H9 (cell line): ENCODE measurements at places on chromosomes 1 and 21.

DNA sequence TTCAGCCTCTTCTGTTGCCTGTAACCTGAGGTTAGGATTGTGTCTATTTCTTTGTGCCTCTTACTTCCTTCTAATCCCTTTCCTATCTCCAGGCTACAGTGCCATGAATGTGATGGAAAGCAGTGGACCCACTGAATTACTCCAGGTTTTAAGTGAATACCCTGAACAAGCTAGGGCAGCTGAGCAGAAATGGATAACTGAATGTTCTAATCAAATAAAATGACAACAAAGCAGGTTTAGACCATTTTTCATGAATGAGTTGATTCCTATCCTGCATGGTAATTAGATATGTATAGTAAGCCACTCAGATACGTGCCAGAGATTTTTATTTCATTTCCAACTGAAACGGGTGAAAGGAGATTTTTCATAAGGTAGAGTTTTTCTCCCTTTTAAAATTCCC lies 127.5 kb upstream of the ZP4 start:
- DNase-seq, result no peak

GRCh38 chr1:199522338-199522737 lies 505.2 kb upstream of the NR5A2 start:
- no peak for DNase-seq

- DNase-seq, result peak; percentile 73
Observed at GRCh38 chr1:27005648-27006496, 6.8 kb downstream of the TENT5B start.

- no peak for DNase-seq
Observed at GRCh38 chr1:14037101-14037847, 337.3 kb downstream of the PRDM2 start.

DNA sequence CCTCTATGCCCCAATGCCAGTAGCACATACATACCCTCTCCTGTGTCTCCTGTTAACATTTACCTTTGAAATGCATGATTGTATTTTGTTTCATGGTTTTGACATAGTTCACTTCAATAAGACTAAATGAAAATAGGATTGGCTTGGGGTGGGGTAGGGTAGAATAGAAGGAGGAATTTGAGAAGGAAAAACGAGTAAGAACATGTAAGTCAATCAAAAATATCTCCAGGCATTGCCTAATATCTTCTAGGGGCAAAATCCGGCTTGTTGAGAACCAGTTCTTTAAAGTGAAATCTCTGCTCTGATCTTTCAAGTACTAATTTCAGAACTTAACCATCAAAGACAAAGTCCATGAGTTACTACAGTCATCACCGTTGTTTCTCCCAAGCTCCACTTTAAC lies 31.8 kb upstream of the RGS2 start:
- no peak for DNase-seq

- no peak for DNase-seq
Observed at GRCh38 chr21:17736072-17736471, 83.1 kb downstream of the C21orf91 start.

DNA sequence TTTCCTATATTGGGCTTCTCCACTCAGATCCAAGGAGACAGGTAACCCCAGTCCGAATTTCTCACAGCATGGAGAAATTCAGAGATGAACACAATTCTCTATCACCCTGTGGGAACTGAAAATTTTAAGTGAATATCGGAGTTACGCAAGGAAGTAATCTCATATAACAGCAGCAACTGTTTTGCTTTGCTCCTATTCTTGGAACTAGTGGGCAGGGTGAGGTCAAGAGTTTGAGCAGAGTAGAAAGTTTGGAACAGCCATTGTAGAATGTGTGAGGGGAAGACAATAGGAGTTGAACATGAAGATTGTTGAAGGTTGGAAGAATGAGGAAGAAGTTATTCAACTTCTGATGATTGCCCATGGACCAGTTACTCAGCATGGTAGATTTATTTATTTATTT lies 24.3 kb upstream of the SLC35D1 start:
- no peak for DNase-seq

- no peak for DNase-seq
Observed at GRCh38 chr1:21852282-21853130, 40.4 kb downstream of the LDLRAD2 start.

DNA sequence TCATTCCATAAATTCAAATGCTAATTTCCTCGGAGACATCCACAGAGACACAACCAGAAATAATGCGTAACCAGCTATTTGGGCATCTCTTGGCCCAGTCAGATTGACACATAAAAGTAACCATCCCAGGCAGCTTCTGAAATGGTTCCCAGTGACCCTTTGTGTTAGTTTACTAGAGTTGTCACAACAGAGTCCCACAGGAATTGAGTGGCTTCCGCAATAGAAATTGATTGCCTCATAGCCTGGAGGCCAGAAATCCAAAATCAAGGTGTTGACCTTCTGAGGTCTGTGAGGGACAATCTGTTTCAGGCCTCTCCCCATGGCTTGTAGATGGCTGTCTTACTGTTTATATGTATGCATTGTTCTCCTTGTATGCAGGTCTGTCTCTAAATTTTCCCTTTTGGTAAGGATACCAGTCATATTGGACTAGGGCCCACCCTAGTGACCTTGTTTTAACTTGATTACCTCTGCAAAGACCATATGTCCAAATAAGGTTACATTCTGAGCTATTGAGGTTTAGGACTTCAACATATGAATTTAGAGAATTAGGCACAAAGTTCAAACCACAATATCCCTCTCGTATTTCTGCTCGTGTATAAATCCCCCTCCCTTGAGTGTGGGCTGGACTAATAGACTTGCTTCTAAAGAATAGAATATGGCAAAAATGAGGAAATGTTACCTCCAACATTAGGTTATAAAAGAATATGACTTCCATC lies 78.2 kb upstream of the FGGY start:
- no peak for DNase-seq

DNA sequence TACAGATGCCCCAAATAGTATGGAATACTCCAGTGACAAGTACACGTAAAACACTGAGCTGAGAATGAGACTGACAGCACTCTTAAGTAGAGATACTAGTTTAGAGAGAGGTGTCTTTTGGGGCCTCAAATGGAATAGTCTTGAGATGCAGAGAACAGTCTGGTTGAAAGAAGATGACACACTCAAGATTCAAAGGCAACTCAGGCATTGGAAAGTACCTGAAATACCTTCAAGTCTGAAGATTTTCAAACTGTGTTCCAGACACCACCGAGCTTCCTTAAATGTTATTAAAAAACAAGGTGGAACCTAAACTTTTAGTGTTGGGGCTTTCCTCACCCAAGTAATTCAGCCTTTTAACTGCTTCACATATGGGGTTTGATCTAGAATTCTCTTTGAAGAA lies 437.7 kb downstream of the OMA1 start:
- DNase-seq, result no peak

GRCh38 chr1:224933584-224933983 lies 4.1 kb downstream of the DNAH14 start:
- DNase-seq, result no peak

- no peak for DNase-seq
Observed at GRCh38 chr21:29056005-29056404, 17.4 kb downstream of the CCT8 start.

- no peak for DNase-seq
Observed at GRCh38 chr1:84597011-84597410, 22.8 kb upstream of the CTBS start.

DNA sequence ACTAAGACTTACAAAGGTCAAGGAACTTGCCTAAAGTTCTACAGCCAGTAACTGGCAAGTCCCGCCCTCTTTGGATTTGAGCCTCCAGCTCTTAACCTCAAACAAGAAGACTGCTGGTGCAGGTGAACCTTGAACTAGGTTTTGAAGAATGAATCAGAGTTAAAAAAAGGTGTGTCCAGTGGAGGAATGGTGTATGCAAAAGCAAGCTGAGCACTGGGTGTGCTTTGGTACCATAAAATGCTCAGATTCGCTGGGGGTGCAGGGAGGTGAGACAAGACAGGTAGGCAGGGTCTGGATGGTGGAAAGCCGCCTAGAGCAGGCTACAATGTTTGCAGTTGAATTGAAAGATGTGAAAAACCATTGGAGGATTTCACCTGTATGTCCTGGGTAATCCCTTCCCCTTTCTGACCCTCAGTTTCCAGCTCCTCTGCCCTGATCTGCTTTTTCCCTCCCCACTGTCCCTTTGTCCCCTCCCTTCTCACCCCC lies 39.8 kb downstream of the FOXD2 start:
- DNase-seq, result no peak

DNA sequence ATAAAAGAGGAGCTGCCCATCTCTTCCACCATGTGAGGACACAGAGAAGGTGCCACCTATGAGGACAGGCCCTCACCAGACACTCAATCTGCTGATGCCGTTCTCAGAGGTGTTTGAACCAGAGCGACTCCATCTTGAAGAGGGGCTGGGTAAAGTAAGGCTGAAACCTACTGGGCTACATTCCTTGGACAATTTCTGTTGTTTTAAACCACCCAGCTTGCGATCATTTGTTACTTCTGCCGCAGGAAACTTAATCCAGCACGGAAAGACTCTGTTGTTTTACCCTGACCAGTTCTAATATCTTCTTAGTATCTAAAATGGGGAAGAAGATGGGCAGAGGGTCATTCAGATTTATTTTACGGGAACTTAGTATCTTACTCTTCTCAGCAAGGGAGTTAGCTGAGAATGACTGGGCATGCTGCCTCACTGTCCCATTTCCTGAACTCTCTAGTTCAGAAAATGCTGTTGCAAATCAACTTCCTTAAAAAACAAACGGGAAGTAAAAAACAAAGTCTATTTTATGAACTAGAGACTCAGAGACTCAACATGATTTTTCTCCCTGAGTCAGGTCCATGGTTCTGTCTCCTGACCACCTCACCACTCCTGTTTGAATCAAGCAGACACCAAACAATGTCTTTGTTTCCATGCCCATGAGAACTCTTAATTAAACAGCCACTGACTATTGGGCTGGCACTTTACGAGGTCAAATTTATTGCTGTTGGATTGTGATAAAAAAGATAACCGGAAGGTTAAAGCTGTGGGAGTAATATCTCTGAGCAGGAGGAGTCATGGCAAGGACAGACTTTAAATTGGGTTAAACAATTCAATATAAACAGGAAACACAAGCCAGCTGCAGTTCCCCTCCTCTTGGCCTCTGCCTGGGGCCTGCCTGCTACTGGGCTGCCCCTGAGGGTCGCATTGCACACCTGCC lies 23.8 kb upstream of the IFNAR1 start:
- no peak for DNase-seq

- DNase-seq, result no peak
Observed at GRCh38 chr21:43353282-43354025, 73.5 kb downstream of the SIK1 start.

- no peak for DNase-seq
Observed at GRCh38 chr1:228088586-228089498, 6.3 kb downstream of the ARF1 start.

GRCh38 chr1:233327651-233328141 lies at the start of gene MAP3K21:
MAP3K21 (plus strand) TSS chr1:233327724; CDS start chr1:233328029, 305 bp downstream.
- peak; percentile 32 for DNase-seq

DNA sequence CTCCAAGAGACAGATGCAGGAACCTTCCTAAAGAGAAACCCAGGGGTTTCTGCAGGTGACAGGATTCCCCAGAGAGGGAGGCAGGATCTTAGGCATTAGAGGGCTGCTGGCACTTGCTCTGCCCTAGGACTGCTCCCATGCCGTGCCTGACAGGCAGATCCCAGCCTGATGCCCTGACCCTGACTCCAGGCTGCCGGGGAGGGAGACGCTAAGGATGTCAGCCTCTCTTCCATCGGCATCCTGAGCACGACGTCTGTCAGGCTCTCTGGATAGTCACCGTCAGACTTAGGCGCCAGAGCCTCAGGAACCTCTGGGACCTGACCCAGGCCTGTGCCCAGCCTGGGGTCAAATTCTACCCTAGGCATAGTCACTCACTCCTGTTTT lies 157.1 kb downstream of the NPHP4 start:
- DNase-seq, result no peak

DNA sequence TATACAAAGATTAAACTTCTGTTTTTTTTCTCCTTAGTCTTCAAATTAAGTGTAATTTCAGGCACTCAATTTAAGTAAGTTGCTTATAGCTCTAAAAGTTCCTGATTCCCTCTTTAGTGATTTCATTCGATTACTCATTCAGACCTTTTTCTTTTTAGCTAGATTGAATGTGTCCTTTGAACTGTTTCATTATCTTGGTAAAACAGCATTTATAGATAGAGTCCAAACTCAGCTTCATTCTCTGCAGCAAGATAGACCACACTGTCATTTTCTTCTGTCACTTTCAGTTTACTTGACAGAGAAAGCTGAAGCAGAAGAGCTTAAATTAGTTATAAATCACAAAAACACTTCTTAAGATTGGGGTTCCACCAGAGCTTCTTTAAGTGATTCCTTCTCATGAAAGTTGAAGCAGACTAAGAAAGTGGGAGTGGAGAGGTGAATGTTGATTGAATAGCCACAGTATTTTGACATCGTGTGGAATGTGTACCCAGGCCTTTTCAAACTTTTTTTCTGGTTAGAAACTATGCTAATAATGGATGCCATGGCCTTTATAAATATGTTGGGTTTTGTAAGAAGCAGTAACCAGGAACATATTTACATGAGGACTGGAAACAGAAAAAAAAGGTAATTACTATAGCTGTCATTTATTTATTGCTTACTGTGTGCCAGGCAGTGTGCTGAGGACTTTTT lies 52.2 kb downstream of the ZBTB40 start:
- DNase-seq, result no peak

GRCh38 chr1:1947493-1947892 lies 28.4 kb upstream of the TMEM52 start:
- DNase-seq, result no peak
